ENCODE measurements at places on chromosomes 11 and 22.

GRCh38 chr11:34002420-34002819 lies 49.1 kb upstream of the CAPRIN1 start:
- DNase-seq: no peak

GRCh38 chr11:11288972-11289616 lies 64.0 kb downstream of the CSNK2A3 start:
- no peak for DNase-seq

DNA sequence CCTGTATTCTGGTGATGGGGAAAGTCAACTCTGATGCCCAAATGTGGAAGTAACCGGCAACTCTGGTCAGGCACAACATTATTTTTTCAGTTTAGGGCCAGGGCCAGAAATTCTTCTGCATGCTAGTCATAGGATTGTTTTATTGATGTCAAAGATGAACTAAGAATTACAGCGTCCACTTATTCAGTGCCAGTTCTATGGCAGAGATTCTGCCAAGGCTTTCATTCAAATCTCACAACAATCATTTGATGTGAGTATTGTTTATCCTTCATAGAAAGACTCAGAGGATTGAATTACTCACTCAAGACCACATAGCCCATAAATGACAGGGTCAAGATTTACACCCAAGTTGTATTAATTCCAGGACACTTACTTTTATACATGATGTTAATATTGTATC lies 87.7 kb downstream of the TMPRSS5 start:
- no peak for DNase-seq

DNA sequence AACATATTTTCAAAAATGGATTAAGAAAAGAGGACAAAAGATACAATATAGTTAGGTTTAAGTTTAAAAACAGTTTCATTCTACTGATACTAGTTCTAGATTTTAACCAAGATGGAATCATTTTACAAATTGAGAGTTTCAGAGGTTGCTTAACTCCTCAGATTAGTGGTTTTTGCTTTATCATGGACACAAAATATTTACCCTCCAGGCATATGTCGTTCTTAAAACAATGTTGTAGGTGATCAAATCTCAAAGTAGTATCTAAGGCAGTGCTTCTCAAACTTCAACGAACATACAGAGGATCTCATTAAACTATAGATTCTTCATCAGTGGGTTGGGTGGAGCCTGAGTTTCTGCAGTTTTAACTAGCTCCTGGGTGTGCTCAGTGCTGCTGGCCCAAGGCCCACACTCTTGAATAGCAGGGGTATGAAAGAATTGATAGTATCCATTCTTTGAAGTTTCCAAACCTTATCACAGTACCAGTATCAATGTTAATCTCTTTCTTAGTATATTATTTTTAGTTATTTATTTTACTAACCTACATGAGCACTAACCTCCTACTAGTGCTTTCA lies 48.0 kb downstream of the YAP1 start:
- DNase-seq: no peak

DNA sequence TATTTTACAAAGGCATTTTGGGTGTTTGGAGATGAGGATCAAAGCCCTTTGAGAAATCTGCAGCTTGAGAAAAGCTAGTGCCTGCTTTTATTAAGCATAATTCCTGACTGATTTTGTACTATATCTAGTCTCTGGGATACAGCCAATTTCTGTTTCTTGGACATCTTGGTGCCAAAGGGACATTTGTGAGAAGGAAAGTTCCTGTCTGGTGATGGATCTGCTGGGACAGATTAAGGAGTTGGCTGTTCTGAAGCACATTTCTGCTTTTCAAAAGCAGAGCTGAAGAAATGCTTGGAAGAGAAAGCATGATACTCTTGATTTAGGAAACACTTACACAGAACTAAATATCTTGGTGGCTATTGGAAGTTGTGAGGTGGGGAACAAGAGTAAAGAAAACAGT lies 254.6 kb upstream of the CCDC90B start:
- DNase-seq: no peak
